Right ventricle myocardium superior (tissue), 1 donor: ENCODE measurements at places on chromosomes 3 and 15. TPM values are rescaled to one million over a fixed set of nuclear protein-coding genes. Genes with fewer than 3 reads are reported as not detected.

CNTN6 gene
- total RNA-seq = not detected

SNX22 gene
- 4.2 TPM for total RNA-seq

KLF15 gene
- 34.0 TPM for total RNA-seq

DNA sequence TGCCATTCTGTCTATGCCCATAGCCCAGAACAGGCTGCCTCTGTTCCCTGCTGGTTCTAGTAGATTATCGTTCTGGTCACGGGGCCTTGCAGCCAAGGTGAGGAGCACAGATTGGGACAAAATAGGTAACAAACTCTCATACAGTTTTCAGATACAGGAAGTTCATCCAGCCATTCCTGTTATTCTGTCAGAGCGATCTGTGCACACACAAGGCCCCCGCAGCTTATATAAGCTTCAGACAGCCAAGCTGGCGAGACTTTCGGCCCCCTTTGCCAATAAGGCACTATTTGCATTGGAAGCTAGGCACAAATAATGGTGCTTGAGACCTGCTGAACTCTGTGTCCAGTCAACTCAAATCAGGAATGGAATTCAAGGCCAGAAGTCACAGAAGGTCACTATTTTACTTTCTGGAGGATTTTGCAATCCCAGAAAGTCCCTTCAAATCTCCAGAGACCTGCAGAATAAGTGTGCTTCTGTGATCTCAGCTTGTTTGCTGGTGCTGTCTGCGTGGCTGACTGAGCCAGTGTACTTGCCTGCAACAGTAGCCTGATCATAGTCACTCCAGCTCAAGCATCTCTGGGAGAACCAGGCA, 69.4 kb downstream of the BFSP2 start:
- peak; percentile 59 for DNase-seq

- no peak for DNase-seq
Measured at GRCh38 chr15:63615935-63616334, 18.7 kb downstream of the FBXL22 start.
